Substantia nigra (tissue), 51 donors: ENCODE measurements at places on chromosomes 5 and 9.

- no peak for DNase-seq
Observed at GRCh38 chr5:53425687-53426511, 54.5 kb upstream of the FST start.

DNA sequence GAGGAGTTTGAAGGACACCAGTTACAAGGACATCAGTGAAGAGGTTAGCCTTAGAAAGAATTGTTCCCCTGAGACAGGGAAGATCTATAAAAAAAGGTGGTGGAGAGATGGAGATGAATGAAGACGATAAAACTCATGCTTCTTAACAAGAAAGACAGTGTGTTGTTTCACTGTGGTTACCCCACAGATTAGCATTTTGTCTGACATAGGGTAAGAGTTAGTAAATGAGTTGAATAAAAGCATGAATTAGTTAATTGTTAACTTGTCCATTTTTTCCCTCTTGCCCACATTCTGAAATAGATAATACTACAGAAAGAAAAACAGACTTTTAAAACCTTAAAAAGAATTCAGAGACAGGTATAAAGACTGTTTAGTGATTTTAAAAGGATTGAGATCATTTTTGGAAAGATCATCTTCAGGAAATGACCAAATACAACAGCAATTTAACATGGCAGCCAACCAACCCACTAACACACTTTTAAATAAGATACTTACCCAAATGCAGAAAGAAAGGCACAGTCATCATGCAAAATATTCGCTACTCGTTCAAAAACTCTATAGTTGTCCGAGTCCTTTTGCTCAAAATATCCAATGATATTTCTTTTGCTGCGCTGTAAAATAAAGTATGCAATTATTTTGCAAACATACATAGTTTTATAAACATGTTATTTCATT is 78.5 kb downstream of the ERP44 start:
- DNase-seq: no peak

GRCh38 chr5:61268871-61269270 is 63.2 kb upstream of the ZSWIM6 start:
- no peak for DNase-seq

- DNase-seq: no peak
Observed at GRCh38 chr5:168317096-168317520, 25.7 kb downstream of the WWC1 start.

GRCh38 chr9:109295221-109296130 is 25.4 kb downstream of the EPB41L4B start:
- no peak for DNase-seq

- no peak for DNase-seq
Observed at GRCh38 chr9:131995382-131995781, 84.3 kb downstream of the MED27 start.

DNA sequence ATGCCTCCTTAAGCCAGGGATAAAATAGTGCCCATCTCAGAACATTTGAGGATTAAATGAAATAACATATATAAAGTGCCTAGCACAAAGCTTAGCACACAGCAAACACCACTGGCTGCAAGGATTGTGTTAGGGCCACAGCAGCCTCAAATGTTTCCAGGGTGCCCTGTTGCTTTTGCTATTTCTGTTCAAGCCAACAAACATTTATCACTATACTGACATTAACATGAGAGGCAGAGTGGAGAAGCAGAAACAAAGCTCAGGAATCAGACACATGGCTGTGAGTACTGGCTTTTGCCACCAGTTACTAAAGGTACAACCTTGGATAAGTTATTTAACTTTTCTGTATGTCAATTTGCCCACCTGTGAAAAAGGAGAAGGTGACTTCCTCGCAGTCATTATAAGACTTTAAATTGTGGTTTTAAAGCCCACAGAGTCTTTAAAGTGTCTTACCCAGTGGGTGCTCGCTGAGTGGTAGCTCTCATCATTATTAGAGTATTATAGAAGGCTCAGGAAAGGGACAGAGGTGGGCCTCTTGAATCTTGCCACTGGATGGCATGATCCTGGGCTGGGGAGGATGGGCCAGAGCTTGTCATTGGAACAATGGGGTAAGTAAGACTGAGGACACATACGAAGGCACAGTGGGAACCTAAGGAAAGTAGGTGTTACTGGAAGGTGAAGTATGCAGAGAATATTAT is 98.2 kb downstream of the MARCHF3 start:
- DNase-seq: no peak

DNA sequence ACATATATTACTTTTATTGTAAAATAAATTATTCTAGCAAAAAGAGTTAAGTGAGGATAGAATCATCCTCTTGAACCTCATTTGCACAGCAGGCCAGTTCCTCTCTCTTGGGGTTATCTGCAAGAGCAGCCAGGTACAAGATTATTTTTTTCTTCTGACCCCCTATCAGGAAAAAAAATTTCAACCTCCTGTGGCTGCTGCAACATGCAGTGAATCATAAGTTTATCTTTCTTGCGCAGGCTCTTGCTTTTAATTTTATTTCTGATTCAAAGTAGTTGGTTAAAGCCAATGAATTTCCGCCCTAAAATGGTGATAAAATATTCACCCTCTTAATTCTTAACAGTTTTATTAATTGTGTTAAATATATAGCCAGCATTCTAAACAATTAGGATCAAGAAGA is 69.7 kb upstream of the PPP3R2 start:
- no peak for DNase-seq

DNA sequence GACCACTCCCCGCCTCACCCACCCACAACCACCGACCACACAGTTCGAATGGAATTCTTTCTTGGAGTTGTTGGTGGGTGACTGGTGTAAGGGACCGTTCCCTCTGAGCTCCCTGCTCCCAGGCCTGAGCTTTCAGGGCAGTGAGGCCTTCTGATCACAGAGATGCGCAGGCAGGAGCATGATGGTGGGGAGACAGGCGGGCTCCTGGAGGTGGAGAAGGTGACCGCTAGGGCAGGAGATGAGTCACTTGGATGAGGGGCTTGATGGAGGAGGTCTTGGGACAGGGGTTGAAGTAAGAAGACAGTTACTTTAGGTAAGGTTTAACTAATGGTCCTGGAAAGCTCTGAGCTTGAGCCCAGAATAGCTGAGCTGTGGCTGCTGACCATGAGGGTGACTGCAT is 88.5 kb downstream of the HSPA4 start:
- DNase-seq: no peak

- no peak for DNase-seq
Observed at GRCh38 chr9:32701321-32702022, 66.0 kb upstream of the TAF1L start.
